ENCODE measurements at places on chromosomes 3 and 15.

DNA sequence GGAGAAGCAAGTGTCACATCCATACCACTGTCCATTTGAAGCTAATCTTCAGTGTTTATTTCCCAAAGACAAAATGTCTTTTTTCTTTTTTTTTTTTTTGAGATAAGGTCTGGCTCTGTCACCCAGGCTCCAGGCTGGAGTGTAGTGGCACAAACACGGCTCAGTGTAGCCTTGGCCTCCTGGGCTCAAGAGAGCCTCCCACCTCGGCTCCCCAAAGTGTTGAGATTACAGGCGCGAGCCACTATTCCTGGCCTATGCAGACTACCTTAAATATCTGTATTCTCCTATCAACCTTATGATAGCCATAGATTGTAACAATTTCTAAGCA lies 27.7 kb upstream of the VPS33B start:
- no peak for DNase-seq

GRCh38 chr3:10328460-10329071 lies 7.7 kb upstream of the SEC13 start:
- DNase-seq: no peak

DNA sequence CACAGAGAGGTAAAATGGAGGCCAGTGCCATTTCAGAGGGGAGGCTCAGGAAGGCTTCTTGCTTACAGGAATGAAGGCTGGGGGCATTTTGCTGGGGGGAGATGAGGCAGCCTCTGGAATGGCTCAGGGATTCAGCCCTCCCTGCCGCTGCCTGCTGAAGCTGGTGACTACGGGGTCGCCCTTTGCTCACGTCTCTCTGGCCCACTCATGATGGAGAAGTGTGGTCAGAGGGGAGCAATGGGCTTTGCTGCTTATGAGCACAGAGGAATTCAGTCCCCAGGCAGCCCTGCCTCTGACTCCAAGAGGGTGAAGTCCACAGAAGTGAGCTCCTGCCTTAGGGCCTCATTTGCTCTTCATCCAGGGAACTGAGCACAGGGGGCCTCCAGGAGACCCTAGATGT lies 39.9 kb downstream of the MESD start:
- DNase-seq: no peak

DNA sequence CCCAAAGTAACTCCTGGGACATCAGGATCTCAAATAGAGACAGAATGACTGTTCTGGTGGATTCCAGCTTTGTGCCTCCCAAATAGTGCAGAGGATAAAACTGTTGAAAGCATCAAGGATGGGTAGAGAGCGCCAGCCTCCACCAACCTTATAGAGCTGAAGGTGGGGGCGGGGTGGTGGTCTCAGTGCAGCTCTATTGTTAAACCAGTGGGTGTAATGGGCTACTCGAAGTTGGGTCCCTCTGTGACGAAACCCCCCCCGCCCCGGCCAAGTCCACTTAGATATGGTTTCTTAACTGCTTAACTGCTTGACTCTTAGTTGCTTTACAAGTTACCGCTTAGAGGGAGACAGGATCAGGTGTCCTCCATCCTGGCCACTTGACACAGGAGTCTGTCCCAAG lies 22.7 kb downstream of the DHX30 start:
- no peak for DNase-seq

- DNase-seq: no peak
Measured at GRCh38 chr3:25587526-25587925, 77.2 kb downstream of the TOP2B start.

- no peak for DNase-seq
Measured at GRCh38 chr3:184183679-184184078, 2.3 kb upstream of the ABCF3 start.

DNA sequence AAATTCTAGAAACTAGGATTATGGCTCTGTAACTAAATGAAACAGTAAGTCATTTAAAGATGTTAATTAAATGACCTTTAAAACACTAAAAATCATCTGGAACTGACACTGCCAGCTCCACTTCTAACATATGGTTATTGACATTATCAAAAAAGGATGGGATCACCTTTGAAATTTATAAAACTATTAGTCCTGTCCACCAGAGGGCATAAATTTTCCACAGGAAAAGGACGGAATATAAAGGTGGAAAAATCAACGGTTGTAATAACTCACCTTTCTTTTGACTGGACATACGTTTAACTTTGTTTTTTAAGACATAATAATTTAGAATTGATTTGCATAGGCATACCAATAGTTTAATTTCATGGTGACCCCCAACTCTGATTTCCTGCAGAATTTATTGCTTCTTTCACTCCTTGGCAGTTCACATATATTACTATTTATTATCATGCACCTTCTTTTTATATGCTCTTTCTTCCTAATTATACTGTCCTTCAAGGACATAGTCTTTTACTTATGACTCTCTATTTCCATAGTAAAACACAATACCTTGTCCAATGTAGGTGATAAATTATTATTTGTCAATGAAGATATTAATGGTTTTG lies 345.7 kb downstream of the CADM2 start:
- DNase-seq: no peak

- peak; percentile 40 for DNase-seq
Measured at GRCh38 chr3:186383026-186383993, 21.3 kb upstream of the DGKG start.

DNA sequence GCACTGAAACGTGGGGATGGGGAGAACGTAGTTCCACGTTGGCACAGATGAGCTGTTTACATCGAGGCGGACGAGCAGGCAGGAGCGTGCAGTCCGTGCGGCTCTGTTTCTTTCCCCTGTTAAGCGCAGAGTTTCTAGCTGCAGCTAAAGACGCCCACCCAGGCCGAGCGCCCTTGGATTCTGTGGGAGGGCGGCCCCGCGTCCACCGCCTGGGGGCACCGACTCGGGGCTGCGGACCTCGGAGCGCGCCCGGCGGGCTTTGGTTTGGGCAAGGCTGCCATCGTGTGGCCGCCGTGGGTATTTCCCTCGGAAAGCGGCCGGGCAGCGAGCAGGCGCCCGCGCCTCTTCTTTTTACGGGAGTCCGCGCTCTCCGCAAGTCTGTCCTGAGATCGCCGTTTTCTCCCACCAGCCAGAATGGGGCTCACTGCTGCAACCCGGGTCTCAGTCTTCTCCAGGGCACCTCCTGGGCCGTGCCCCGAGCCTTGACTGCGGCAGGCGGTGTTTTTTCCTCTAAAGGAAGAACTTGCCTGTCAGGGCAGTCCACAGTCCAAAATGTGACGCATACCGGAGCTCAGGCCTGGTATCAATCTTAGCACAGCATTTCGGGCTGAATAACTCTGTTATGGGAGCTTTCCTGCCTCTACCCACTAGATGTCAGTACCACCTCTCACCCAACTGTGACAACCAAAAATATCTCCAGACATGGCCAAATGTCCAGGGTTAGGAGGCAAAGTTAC lies 219.9 kb upstream of the IGF1R start:
- peak; percentile 30 for DNase-seq

DNA sequence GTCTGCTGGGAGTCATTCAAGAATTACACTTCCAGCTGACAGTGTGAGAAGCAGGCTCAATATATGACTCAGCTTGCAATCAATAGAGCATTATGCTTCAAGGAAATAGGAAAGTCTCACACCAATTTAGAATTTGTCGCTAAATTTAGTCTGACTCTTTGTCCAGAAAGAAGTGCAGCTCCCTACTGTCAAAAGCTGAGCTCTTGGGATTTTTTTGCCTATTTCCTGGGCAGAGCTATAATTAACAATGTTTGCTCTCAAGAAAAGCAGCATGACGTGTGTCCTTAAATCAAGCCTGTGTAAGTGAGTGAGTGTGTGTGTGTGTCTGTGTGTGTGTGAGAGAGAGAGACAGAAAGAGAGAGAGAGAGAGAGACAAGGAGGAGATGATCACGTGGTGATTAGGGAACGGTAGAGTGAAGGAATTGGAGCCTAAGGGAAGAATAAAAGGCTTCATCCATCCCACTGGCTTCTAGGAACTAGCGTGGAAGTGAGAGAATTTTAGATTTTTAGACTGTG lies 16.4 kb upstream of the SLC35G2 start:
- DNase-seq: no peak

- no peak for DNase-seq
Measured at GRCh38 chr3:135649361-135649760, 316.2 kb upstream of the PPP2R3A start.

- no peak for DNase-seq
Measured at GRCh38 chr15:43144512-43144911, 11.1 kb downstream of the TMEM62 start.

DNA sequence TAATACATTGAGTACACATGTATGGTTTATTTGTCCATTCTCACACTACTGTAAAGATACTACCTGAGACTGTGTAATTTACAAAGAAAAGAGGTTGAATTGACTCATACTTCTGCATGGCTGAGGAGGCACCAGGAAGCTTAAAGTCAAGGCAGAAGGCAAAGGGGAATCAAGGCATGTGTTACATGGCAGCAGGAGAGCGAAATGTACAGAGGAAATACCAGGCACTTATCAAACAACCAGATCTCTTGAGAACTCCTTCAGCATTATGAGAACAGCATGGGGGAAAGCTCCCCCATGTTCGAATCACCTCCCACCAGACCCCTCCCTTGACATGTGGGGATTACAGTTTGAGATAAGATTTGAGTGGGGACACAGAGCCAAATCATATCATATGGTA lies 666.3 kb downstream of the ZBBX start:
- no peak for DNase-seq

DNA sequence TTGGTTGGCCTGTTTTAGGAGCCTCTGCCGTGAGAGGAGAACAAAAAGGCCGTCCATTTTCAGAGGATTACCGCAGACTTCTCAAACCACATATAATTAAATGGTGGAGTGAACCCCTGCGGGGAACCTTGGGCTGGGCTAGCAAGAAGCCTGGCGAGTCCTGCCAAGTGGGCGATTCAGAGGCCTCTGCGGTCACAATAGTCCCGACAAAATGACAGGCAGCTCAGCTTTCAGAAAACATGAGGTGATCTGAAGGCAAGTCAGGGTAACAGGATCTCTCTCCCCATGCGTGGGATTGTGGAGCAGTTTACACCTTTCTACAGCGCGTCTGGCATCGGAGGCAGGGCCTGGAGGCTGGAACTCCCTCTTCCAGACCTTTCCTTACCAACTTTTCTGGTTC lies 134.8 kb downstream of the ASB7 start:
- DNase-seq: no peak
